ENCODE measurements at places on chromosomes 12 and 14.

GRCh38 chr12:56160193-56160763 lies 2.1 kb downstream of the MYL6 start:
- DNase-seq, result peak; percentile 42

DNA sequence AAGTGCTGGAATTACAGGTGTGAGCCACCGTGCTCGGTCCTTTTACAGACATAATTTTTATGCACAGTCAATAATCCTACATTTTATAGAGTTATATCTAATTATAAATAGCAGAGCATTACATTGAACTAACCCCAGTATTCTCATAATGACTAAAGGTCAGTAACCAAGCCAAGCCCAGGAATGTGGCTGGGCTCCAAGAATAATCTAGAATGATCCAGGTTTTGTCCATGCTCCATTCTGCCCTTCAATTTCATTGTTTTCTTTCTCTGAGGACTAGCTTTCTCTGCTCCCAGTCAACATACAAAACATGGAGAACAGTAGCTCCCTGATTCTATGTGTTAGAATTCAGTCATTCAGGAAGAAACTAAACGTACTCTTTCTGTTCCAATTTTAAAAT lies 92.1 kb upstream of the KRR1 start:
- DNase-seq, result no peak

DNA sequence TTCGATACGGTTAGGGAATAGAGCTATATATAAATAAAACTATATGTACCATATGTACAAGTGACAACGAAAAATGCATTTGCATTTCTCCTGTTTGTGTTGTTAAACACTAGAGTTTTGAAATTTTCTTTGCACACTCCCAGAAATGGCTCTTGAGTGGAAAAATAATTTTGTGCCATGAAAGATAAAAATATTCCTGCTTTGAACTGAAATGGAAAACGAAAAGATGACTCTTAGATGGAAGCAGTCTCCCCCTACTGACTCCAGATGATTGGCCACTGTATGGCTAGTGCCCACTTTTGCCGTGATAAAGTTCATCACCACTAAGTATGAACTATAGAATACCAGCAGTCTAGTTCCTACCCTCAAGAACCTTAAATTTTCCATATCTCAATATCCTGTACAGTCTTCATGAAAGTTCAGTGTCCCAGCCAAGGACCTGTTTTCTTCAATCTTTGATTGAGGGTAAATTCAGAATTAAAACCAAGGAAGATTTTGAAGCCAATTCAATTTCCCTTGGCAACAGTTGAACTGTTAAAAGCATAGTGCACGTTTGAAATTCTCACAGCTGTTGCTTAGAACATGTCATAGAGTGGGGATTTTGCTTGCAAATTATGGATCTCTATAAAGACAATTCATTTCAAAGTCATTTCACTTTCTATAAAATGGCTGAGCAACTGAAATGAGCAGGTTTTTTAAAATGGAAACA lies 1.6 kb upstream of the PPP2R5E start:
- no peak for DNase-seq

DNA sequence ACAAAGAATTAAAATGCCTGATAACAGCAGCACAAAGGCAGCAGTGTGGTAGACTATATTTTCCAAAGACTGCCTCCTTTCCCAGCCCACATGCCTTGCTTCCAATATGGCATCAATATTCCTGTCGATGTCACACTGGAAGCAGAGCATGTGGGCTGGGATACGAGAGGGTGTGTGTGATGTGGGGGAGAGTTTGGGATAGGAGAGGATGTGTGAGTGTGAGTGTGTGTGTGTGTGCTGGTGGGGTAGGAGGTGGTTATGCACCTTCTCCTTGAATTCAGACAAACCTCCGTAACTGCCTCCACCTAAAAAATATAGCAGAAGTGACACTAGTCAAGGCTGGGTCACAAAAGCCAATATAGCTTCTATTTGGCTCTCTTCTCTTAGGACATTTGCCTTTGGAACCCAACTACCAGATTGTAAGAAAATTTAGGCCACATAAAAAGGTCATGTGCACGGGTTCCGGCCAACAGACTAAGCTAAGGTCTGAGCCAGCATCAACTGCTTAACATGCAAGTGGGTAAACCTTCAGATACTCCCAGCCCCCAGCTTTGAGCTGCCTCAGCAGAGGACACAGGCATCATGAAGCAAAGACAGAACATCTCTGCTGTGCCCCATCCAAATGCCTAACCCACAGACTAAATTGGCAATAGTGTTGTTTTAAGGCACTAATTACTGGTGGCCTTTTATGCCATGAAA lies 29.5 kb downstream of the SPPL3 start:
- DNase-seq, result no peak

GRCh38 chr12:55673638-55674037 lies 34.1 kb downstream of the ITGA7 start:
- no peak for DNase-seq

DNA sequence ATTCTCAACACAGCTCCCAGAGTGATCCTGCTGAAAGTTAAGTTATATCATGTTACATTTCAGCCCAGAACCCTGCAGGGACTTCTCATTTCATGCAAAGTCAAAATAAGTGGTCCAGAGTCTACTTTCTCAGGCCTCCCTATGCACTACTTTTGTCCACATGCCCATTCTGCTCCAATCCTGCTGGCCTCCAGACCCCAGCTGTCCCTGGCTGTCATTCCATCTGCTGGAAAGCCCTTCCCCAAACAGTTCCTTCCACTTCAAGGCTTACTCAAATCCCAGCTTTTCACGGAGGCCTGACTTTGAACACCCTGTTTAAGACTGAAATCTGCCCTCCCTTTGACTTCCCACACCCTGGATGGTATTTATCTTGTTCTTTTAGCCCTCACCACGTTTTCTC lies 109.8 kb upstream of the DNM1L start:
- DNase-seq, result no peak

DNA sequence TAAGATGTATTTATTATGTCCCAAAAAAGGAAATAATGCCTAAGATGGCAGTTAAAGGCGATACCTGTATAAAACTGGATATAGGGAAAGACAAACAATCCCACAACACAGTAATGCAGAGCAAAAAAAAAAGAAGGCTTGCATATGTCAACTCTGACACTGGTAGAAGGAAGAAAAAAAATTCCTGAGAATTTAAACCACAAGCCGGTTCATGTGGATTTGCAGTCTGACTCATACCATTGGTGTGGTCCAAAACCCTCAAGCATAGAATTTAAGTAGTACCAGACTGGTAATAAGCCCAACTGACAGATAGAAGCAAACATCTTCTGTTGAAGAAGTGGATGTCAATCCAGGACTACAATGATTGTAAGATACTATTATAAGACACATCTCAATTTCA lies 7.2 kb downstream of the DNAI7 start:
- DNase-seq, result no peak

DNA sequence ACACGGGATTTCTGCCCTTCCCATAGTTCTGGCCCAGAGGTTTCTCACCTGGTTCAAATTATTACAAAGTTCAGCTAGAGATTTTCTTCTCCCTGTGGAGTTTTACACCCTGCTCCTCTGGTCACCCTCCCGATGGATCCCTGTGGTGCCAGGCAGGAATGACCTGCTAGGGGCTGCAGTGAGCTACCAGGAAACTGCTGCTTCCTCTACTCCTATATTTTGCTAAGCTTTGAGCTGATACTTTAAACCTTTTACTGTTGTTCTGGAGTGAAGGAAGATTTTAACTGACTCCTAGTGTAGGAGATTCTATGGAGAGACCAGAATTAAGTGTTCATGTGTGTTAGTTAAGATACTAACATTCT lies 30.4 kb upstream of the LRIG3 start:
- no peak for DNase-seq

- DNase-seq, result no peak
These were observed 79.9 kb downstream of the BBS10 start for GRCh38 chr12:76268267-76268666.

GRCh38 chr12:117592588-117593305 lies 231.3 kb upstream of the NOS1 start:
- no peak for DNase-seq

DNA sequence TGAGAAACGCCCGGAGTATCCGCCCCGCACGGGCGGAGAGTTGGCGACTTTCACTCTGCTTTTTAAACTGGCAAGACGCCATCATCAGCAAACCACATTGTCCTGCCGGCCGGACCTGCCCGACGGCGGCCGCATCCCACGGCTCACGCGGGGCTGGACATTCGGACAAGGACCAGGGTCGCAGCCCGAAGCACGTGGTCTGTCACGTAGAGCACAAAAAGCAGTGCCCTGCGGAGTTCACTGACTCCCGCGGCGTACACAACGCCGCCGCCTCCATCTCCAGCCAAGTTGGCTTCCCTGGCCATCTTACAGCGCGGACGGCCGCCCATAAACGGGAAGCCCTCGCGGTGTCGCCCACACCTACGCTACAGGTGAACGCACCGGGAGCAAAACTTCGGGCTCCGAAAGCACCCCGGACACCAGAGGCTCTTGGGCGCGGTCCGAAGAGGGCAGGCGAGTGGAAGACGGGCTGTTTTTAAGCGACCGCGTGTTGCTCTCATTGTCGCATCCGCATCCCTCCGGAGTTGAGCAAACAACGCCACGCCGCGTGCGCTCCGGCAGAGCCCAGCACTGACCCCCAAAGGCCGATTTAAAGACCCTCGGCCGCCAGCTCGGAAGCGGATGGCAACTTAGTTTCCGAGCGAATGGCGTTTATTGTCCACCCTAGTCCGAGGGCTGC lies 966 bp downstream of the SINHCAF start:
- peak; percentile 24 for DNase-seq

- no peak for DNase-seq
These were observed 13.3 kb downstream of the TMEM260 start for GRCh38 chr14:56592746-56593544.

DNA sequence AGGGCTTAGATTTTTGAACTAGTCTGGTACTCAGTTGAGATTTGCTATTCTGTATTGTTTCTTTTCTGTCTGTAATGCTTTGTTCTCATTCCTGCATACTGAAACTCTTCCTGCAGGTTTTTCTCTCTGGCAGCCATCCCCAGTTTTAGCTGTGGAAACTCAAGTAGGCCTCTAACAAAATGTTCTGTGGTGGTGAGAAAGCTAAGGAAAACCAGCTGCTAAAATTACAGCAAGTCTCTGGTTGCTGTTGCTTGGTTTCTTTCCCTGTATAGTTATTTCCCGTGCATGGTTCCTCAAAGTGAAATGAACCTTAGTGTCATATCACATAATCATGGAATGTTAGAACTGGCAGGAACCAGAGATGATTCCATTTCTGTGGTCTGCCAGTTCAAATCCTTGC lies 442.5 kb downstream of the NRXN3 start:
- no peak for DNase-seq

DNA sequence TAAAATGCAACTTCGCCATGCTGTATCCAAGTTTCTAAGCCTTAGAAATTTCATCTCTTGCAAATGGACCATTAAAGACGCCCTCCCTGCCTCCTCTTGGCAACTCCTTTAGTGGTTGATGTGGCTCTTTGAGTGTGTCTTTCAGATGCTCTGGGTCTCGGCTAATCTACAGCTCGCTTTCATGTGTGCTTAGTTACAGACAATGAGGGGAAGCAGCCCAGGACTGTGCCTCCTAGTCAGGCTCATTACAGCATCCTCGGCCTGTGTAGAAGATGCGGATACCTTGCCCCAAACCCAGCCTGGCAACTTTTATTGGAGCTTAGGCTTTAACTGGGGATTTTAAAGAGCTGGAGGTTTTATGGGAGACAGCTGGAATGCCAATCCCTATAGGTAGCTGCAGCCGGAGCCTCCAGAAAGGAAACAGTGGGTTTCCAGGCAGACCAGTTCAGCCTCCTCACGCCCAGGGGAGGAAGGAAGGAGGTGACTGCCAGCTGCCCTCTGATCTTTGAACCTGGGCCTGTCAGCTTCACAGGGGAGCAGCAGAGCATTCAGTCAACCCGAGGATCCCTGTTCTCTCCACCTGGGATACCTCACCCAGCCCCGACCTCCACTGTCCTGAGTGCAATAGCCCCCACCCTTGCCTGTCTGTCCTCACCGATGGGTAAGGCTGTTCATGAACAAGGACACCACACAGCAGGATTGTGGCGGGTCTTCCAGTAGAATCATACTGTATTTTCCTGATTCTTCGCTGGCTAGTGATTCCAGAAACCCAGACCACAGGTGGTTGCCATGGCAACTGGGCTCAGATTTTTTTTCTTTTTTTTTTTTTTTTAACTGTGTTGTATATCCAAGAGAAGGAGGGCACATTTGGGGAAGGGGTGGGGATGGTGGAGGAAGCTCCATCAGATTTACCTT lies 638.5 kb downstream of the MED13L start:
- DNase-seq, result no peak

GRCh38 chr12:52496054-52496453 lies 3.0 kb upstream of the KRT6A start:
- DNase-seq, result no peak

GRCh38 chr14:71220462-71220861 lies 313.2 kb downstream of the PCNX1 start:
- DNase-seq, result no peak

GRCh38 chr12:70812136-70812535 lies 108.4 kb downstream of the PTPRR start:
- DNase-seq, result no peak

- DNase-seq, result no peak
These were observed 127.2 kb upstream of the LHX5 start for GRCh38 chr12:113598815-113599406.

DNA sequence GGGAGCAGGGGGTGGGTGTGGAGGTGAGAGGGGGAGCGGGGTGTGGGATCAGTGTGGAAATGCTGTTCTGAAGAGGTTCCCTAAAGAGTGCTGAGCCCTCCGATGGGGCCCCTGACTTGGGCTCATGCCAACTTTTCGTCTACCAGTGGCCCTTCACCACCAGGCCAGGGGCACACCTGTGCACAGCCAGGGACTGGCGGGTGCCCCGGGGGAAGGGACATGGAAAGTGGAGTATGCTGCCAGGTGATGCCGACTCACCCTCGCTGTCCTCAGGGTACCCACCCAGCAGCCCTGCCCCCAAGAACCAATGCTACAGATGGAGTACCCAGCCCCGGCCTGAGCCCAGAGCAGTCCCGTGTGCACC lies 26.2 kb downstream of the AMN start:
- DNase-seq, result no peak

GRCh38 chr12:95663525-95663924 lies 112.2 kb upstream of the USP44 start:
- no peak for DNase-seq

DNA sequence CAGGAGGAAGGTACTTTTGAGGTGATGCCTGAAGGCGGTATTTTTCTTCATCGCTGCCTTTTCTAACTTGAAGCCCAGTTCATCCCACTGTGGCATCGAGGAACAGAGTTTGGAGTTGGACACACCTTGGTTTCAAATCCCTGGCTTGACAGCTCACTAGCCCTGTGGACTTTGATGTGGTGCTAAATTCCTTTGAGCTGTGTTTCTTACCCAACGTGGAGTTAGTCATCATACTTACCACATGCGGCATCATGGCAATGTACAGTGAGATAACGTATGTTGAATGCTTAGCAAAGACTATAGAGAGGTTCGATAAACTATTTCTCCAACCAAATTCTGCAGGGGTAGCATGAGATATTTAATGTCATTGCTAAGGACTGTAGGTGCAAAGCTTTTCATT lies 3.4 kb downstream of the PLEKHG3 start:
- DNase-seq, result no peak

- DNase-seq, result no peak
These were observed 127.7 kb upstream of the SFSWAP start for GRCh38 chr12:131583090-131583712.

GRCh38 chr14:88492272-88493089 lies 62.3 kb downstream of the PTPN21 start:
- peak; percentile 19 for DNase-seq

Data from activated CD8-positive, alpha-beta memory T cell treated with anti-CD3 and anti-CD28 coated beads for 1 hour (primary cell).